ENCODE measurements at places on chromosomes 12 and 14.

DNA sequence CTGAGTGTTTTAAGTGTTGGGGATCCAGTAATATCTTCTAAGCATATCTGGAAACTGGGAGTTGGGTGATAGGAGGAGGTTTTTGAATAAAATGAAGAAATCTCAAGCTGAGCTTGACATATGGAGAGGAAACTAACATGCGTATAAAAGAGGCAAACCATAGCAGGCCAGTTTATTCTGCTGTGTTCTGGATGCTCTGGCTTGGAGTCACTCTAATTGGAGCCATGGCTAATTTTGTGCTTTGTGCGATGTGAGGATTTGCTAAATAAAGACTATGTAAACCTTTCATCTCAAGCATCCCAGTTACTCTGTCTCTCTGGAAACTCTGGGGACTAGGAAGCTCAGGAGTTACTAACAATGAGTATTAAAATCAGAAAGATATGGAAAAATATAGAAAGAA is 66.5 kb downstream of the ATF7IP start:
- DNase-seq: no peak

- no peak for DNase-seq
Measured at GRCh38 chr12:2998789-2999264, 39.6 kb downstream of the TEAD4 start.

DNA sequence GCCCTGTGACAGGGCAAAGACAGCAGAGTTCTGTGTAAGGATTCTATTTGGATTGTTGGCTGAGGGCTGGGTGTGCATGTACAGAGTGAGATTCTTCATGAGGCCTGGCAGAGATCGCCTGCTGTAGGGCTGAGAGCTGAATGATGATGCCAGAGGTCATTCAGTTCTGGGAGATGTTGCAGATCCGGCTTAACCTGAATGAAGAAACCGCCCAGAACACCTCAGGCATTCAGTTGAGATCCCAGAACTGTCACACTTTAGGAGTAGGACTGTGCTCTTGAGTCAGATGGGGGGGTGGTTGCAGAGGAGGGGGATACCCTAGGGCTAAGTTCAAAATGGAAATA is 5.8 kb upstream of the EVL start:
- DNase-seq: no peak

GRCh38 chr12:122876731-122877130 is 19.2 kb downstream of the VPS37B start:
- DNase-seq: no peak

DNA sequence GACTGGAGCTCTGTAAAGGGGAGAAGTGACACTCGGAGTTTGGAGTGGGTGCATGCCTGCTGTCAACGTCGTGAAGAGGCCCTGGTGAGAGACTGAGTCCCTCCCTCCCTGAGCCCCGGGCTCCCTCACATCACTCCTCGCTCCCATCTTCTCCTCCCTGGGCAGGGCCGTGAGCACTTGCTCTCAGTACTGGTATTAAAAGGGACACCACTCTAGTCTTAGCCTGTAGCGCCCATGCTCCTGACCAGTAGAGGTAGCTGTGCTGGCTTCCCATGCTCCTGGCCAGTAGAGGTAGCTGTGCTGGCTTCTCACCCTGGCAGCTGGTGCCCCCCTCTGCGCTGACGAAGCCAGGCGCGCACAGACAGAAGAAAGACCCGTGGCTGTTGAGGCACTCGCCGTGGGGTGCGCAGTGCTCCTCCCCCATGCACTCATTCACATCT is 14.7 kb downstream of the ISCA2 start:
- DNase-seq: no peak

GRCh38 chr12:113658006-113658655 is 186.5 kb upstream of the LHX5 start:
- no peak for DNase-seq

DNA sequence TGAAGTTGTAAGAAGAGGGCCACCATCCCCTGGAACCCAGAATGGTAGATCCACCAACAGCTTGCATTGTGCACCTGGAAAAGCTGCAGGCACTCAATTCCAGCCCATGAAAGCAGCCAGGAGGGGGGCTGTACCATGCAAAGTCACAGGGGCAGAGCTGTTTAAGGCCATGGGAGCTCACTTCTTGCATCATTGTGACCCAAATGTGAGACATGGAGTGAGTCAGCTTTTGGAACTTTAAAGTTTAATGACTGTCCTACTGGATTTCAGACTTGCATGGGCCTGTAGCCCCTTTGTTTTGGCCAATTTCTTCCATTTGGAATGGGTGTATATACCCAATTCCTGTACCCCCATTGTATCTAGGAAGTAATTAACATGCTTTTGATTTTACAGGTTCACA is 50.8 kb downstream of the SLC16A7 start:
- no peak for DNase-seq

Data from T-cell (primary cell).